ENCODE measurements at places on chromosomes 6 and 20.

DNA sequence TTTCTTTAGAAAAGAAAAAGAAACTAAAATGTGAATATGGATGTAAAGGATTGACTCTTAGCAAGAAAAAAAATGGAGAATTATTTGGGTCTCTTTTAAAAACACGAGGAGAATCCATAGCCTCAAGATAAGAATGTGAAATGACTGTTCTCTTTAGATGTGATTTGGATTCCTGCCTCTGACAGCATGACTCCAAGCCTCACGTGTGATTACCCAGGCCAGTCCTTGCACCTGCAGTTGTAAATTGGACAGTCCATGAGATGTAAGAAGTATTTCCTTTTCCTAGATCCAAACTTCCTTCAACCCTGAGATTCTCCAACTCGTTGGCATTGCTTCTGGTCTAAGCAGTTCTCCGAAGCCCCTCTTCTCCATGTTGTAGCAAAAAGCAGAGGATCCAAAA, 31.9 kb downstream of the SLC2A12 start:
- DNase-seq = no peak

DNA sequence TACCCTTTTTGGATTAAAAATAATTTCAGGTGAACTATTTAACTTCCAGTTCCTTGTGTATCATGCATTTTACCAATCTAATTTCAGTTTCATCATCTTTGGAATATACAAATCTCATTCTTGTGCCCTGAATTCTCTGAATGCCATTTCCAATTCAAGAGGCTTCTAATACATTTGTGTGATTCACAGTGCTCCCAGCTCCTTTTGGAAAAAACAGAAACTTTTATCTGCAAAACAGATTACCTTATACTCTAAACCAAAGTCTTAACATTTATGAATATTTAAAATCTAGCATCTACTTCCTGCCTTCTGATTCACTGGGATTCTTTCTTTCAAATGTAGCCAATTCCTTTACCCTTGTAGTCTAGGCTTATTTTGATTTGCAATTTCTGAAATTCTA, 11.1 kb upstream of the PEX7 start:
- no peak for DNase-seq

DNA sequence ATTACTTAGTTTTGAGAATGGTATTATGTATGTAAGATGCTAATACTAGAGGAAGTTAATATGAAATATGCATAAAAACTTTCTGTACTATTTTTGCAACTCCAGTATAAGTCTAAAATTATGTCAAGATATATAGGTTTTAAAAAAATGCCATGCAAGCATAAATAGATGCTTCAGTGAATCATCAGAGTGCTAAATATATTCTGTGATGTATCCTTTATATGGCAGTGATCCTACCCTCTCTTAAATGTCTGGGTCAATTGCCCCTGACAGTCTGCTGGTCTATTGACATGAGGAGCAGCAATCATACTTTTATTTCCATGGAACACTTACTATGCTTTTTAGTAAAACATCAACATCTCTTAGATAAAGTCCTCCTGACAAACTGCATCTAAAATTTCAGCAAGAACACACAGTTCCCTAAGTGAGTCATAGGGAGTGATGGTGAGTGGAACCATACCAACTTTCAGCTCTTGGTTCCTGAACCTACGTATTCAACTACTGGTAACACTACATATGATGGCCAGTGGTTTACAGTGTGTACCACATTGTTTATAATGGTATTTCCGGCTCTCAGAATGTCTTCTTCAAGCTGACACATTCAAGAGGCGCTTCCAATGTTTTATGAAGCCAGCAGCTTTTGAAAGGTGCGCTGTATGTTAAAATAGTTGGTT, 928.7 kb upstream of the GJE1 start:
- no peak for DNase-seq

DNA sequence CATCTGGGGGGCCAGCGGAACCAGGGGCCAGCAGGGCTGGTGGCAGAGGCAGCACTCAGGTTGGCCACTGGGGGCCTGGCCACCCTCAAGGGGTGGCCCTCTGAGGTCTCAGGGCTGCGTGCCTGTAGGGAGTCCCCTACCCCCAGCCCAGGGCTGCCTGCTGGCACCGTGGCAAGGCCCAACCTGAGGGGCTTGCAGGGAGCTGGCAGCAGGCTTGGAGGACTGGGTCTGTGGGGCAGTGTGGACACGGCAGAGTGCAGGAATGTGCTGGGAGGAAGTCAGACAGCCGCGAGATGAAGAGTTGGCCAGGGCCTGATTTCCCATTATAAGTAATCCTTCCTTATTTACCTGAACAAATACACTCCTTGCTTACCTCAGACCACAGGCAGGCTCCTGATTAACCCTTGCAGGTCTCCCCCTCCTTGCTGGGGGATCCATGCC, at the start of gene SPDEF:
TSS of gene SPDEF (minus strand) at position 299 of the 441 bp plus-strand sequence. CDS start 11,874 bp downstream, outside the sequence.
- DNase-seq = no peak

- no peak for DNase-seq
Measured at GRCh38 chr20:48642105-48642880, 185.5 kb downstream of the PREX1 start.

DNA sequence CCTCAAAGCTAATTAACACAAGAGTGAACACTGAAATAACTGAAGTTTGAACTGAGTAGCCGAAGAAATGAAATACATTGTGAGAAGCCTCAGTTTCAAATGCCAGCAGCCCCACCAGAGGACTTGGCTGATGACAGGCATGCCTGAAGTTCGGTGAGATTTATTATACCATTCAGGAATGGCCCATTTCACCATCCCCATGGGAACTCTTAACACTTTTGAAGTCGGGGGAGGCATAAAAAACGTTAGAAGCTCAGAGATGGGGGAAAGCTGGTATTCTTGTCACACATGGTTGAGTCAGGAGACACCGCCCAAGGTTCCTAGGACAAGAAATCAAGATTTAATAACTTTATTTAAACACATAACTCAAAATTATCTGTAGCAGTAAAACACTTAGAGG, 17.6 kb upstream of the SLC22A3 start:
- no peak for DNase-seq

- DNase-seq = peak; percentile 35
Measured at GRCh38 chr6:17015551-17016381, 86.1 kb upstream of the STMND1 start.

- DNase-seq = no peak
Measured at GRCh38 chr6:37668251-37668650, 29.4 kb downstream of the MDGA1 start.

DNA sequence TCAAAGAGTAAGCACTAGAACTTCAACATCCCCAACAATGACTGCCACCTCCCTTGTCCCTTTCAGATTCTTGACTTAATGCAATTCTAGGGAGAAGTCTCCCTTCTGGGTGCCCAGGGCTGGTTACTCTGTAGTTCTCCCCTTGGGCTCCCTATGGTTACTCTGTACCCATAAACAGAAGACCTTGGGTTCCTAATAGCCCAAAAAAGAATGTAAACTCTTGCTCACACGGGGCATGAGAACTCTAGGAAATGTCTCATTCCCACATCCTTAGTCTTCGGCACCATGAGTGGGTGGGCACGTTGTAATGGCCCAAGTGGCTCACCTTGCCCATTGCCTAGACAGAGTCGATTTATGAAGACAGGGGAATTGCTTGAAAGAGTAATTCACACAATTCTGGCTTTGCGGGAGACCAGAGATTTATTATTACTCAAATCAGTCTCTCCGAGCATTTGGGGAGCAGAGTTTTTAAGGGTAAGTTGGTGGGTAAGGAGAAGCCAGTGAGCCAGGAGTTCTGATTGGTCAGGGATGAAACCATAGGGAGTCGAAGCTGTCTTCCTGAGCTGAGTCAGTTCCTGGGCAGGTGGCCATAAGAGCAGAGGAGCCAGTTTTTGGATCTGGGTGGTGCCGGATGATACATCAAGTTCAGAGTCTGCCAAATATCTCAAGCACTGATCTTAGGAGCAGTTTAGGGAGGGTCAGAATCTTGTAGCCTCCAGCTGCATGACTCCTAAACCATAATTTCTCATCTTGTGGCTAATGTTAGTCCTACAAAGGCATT, 61.2 kb upstream of the SIRPG start:
- no peak for DNase-seq

DNA sequence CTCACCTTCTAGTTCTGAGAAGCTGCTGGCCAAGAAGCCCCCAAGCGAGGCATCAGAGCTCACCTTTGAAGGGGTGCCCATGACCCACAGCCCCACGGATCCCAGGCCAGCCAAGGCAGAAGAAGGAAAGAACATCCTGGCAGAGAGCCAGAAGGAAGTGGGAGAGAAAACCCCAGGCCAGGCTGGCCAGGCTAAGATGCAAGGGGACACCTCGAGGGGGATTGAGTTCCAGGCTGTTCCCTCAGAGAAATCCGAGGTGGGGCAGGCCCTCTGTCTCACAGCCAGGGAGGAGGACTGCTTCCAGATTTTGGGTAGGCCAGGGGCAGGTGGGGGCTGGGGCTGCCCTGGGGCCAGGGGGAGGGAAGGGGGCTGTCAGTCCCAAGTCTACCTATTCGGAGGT, 2.3 kb downstream of the MYLK2 start:
- DNase-seq = no peak

DNA sequence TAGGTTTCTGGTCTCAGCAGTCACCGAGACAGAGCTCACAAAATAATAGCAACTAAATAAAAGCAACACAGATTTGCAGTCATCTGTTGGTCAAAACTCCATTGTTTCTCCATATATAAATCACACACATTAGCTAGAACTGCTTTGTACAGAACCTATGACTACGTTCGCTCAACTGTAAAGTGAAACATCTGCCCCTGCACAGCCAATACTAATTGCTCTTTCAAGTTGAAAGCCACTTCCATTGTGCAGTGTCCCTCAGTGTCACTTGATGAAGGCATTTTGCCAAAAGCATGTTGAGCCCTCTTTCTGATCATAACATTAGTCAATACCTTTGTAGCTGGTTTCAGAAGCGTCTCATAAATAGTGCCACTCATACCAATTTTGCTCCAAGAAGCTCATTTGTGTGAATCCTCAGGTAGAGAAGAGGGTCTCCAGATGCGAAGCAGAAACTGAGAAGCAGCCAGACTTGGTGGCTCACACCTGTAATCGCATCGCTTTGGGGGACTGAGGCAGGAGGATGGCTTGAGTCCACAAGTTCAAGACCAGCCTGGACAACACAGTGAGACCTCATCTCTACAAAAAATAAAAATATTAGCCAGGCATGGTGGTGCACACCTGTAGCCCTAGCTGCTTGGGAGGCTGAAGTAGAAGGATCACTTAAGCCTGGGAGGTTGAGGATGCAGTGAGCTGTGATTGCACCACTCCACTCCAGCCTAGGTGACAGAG, 68.9 kb downstream of the PERP start:
- DNase-seq = no peak

DNA sequence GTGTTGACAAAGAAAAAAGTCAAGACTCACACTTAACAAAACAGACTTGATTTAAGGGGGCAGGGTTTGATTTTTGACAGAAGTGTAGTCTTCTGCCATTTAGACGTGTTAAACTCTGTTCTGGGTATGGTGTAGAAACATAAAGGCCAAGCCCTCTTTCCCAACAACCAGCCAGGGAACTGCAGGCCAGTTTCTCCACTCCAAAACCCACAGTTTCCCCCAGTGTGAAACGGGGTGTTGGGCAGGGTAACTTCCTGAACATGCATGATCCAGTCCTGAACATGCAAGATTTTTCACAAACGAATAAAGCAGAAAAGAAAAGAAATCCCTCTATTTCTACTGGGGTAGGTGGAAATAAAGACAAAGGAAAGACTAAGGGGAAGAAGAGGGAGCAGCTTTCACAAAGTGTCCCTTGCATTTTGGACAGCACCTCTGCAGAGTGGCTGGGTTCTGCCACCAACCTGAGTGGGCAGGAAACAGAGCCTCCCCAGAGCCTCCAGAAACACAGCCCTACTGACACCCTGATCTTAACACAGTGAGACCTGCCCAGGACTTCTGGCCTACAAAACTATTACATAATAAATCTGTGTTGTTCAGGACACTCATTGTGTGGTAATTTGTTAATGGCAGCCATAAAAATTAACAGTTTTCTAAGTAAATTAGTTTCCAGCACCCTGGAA, 7.5 kb downstream of the APMAP start:
- DNase-seq = no peak

DNA sequence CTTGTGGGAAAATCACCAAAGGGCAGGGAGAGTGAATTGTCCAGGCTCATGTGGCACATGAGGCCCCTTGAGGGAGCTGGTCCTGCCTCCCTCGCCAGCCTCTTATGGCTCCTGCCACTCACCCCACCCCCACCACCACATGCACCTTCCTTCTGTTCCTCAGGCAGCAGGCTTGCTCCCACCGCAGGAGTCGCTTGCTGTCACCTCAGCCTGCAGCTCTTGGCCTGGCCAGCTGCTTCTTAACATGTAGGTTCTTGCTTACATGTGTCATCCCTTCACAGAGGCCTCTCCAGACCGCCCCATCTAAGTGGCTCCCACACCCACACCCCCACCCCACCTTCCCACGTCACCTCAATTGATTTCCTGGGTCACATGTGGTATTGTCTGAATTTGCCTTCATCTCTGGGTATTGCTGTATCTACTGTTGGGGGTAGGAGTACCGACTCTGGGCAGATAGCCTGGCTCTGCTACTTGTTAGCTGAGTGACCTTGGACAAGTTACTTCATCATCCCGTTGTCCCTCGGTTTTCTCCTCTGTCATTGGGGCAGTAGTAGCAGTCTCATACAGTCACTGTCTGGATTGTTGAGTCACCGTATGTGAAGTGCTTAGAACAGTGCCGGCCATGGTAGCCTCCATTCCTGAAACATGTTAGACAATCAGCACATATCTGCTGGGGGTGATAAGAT, 41.7 kb downstream of the SLC9A8 start:
- DNase-seq = no peak
